ENCODE measurements at places on chromosomes 16 and 17.

DNA sequence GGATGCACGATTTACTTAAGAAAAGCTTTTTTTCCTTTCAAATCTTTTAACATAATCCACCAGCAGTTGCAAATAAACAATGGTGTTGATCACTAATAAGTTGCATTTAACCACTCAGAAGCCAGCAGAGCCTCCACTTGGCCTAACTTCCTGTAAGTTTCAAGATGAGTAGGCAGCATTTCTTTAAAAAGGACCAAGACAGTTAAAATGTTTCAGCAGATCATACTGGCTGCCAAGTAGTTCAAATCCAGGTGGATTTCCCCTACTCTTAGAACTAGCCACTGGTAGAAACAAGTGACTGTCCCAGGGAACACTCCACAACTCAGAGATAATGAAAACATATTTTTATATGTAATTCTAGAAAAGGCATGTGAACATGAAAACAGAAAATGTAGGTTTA, 17.0 kb upstream of the RFFL start:
- no peak for DNase-seq

GRCh38 chr17:29578626-29579485, 10.4 kb downstream of the TP53I13 start:
- no peak for DNase-seq

DNA sequence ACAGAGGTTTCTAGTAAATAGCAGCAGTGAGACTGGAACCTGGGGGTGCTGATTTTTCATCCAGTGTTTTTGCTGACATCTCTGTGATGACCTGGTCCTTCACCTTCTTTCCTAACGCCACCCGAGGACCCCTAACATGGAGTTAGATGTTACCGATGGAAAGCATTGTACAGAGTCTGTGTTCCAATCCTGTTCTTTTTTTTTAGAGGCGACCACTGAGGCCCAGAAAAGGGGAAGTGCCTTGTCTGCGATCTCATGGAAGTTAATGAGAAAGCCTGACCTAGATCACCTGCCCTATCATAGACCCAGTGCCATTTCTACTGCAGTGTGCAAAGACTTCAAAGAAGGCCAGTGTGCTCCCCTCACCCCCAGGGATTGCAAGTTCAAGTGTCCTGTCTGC, 362.5 kb downstream of the CA10 start:
- DNase-seq: no peak

- no peak for DNase-seq
Observed at GRCh38 chr16:61812251-61812650, 224.0 kb downstream of the CDH8 start.

DNA sequence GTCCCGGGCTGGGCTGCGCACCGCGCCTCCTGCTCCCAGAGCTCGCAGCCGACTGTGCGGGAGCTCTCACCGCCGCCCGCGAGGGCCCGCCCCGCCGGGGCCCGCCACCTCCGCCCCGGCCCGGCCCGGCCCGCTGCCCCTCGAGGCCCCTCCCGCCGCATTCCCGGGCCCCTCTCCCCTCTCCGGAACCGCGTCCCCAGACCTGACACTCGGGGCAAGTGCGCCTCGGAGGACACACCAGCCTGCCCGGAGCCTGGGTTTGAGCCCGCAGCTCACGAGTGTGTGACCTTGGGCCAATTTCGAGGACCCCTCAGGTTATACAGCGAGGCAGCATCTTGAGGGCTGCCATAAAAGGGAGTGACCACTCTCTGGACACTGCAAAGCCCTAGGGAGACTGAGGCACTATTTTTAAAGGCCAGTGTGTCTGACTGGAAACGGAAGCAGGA, 2.0 kb upstream of the GRIN2C start:
- DNase-seq: no peak

- DNase-seq: peak; percentile 62
Observed at GRCh38 chr17:50270435-50271362, 3.6 kb upstream of the TMEM92 start.

GRCh38 chr17:45146890-45147580, 1.2 kb upstream of the HEXIM1 start:
- DNase-seq: peak; percentile 70

- DNase-seq: no peak
Observed at GRCh38 chr16:81127051-81127450, 30.9 kb upstream of the GCSH start.

All from tibial nerve (tissue), 4 donors.